H1 (cell line): ENCODE measurements at places on chromosomes 7 and 10.

DNA sequence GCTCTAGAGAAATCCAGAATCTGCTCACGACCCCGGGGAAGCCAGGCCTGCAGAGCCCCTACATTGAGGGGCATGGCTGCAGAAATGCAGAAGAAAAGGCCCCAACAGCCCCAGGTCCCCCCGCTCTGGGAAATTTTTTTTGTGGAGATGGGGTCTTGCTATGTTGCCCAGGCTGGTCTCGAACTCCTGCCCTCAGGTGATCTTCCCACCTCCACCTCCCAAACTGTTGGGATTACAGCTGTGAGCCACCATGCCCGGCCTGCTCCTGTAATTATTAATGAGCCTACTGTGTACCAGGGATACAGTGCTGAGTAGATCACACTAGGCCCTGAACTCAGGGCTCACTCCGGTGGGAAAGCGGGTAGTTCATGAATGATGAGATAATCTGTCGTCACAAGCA, 29.9 kb downstream of the TNRC18 start:
- no peak for DNase-seq

DNA sequence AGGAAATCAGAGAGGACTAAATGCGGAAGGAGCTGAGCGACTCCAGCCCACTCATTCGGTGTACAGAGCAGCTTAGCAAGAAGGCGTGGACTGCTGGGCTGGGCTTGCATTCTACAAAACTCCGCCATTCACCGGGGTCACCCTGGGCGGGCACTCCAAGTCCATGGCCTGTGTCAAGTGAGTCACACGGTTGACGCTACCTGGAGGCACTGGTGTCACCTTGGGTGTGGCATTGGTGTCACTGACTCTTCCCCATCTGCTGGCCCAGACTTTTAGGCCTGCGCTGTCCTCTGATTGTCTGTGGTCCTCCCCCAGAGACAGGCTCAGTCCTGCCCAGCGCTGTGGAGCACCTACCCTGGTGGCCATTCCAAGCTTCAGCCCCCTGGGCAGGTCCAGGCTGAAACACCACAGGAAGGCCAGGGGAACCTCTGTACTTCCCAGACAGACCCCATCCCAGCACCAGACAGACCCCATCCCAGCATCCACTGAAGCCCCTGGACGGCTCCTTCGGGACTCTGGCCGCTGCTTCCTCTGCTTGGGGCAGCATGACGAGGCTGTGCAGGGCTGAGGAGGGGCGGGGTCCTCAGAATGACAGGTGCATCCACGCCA, 30.6 kb upstream of the CNPY1 start:
- no peak for DNase-seq

GRCh38 chr7:101746314-101746713, 71.1 kb upstream of the CUX1 start:
- DNase-seq: no peak

GRCh38 chr7:155764438-155764793, 47.8 kb downstream of the SHH start:
- DNase-seq: no peak

DNA sequence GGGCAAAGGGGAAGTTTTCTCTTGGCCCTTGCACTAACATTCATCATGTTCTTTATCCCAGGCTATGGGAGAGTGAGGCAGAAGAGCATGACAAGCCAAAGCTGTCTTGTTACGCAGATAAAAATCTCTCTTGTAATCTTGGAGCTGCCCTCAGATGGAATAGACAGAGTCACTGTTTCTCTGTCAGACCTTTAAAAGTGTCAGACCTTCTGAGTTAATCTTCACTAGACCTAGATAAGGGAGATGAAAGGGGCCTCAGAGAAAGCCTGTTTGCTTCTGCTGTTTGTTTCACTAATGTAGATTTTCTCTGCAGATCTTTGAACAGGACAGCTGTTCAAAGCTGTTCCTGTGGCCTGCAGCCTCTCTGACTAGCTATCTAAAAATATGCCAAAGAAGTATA, 112.9 kb downstream of the KIF20B start:
- no peak for DNase-seq

DNA sequence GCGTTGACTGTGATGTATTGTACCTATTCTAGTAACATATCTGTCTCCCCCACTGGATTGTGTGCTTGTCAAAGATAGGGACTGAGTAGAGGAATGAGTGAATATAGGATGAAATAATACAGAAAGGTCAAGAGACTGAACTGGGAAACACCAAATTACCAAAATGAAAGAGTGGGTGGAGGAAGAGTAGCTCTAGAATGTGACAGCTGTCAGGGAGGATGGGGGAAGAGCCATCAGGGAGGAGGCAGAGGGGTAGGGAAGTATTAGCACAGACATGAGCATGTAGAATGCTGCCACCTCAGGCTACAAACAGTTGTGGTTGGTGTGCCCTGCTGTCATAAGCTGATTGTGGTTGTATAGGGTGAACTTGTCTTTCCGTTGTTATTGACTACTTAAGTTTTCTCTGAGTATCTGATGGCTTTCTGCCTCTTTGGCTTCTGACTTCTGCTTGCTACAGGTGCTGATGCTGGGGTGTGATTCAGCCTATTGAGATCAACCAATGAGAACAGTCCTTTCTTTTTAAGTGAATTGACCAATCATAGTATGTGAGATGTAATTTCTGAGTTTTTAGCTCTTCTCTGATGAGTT, 5.6 kb downstream of the CCSER2 start:
- no peak for DNase-seq

- peak; percentile 55 for DNase-seq
Observed at GRCh38 chr10:66586073-66586472, 339.8 kb upstream of the LRRTM3 start.

DNA sequence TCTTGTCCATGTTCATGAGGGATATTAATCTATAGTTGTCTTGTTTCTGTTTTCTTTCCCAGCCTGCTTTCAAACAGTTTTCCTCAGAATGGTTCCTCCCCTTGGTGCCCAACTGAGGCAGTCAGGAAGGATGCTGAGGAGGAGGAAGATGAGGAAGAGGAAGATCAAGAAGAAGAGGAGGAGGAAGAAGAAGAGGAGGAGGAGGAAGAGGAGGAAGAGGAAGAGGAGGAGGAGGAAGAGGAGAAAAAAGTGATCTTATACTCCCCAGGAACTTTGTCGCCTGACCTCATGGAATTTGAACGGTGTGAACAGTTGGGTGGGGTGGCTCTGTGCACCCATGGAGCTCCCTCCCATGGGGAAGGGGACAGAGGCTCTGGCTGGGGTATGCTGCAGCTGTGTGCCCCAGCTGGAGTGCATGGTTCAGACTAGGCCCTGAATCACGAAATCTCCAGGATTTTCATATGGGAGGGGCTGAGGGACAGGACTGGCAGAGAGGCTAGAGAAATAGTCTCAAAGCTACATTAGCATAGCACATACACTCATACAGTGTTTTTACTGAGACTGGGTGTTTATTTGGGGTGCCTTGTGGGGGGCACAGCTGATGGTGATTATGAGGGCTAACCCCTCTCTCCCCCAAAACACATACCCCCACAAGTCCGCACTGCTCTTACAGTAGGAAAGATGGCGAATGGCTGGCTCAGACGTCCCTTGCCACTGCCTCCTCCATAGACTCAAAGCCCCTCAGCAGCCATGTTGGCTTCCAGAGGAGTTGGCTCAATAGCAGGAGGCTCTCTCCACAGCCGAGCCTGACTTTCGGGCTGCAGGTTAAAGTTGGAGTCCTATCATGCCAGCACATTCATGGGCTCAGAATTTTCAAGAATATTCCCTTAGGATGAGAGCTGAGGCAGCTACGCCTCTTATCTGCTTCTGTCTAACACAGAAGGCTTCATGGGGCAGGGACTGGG, 11.9 kb downstream of the STRA8 start:
- no peak for DNase-seq

- no peak for DNase-seq
Observed at GRCh38 chr7:102991540-102992214, 78.9 kb downstream of the LRRC17 start.
